Epithelial cell of prostate (primary cell): ENCODE measurements at places on chromosomes 1 and 21.

DNA sequence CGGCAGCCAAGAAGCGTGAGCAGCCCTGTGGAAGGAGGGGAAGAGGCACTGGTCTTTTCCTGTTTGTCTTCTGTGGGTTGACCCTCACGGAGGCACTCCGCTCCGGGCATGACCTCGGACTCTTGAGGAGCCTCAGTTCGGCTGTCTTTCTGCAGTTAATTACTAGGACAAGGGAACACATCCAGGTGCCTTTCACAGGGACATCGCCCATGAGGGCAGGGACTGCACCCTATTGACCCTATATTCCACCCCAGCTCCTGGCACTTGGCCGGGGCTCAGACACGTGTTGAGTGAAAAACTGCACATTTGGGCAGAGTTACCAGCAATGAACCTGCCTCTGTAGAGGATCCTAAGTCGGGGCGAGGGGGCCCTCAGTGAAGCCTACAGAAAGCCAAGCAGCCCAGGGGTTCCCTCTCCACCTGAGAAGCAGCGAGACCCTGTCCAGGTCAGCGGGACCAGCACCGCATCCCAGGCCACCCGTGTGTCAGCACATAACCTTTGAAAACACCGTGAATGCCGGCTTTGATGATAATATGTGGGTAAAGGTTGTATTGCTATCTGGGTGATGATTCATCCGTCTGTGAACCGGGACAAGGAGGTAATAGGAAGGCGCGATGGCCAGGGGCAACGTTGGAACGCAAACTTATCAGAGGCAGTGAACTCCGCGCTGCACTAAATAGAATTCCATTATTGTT, 161.4 kb upstream of the ARHGEF16 start:
- DNase-seq: no peak

GRCh38 chr1:226882631-226883409, 12.4 kb downstream of the PSEN2 start:
- no peak for DNase-seq

GRCh38 chr1:42046761-42047507, 106.3 kb upstream of the GUCA2B start:
- no peak for DNase-seq

DNA sequence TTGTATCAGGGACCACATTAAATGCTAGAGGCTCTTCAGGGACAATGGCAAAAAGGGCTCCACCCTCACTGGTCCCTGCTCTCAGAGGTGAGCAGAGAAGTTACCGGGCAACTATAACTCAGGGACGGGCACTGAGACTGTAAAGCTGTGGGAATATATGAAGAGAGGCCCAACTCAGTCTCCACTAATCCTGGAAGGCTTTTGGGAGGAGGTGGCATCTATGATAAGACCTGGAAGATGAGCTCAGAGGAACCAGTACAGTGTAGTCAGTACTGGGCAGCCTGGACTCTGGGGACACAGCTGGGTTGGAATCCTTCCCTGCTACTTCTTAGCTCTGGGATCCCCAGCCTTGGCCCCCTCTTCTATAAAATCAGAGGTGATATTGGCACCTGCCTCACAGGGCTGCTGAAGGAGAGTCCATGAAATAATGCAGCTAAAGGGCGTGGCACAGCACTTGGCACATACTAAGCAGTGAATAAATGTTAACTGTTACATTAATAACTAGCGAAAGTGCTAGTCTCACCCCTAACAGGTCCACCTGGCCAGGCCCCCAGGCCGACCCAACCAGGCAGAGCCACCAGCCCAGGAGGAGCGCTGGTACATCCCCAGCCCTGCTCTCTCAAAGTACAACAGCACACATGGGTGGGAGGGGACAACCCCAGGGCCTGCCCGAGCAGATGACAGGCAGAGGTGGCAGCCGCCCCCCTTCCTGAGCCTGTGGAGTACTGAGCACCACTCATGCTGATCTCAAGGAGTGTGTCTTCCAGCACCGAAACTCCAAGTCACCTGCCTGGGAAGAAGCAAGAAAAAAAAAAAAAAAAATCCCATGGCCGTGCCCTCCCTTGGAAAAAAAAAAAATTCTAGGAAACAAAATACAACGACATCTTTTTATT, 62.7 kb downstream of the CASZ1 start:
- DNase-seq: no peak

- peak; percentile 54 for DNase-seq
These were observed at the start of the genes EIF3I and TMEM234 for GRCh38 chr1:32221980-32222755. TSS of gene EIF3I (plus strand) at chr1:32222407. CDS start at chr1:32222442, 35 bp downstream. TSS of gene TMEM234 (minus strand) at chr1:32222353. CDS start at chr1:32222322, 31 bp downstream.

GRCh38 chr1:240652549-240652948, 40.6 kb upstream of the GREM2 start:
- DNase-seq: no peak

DNA sequence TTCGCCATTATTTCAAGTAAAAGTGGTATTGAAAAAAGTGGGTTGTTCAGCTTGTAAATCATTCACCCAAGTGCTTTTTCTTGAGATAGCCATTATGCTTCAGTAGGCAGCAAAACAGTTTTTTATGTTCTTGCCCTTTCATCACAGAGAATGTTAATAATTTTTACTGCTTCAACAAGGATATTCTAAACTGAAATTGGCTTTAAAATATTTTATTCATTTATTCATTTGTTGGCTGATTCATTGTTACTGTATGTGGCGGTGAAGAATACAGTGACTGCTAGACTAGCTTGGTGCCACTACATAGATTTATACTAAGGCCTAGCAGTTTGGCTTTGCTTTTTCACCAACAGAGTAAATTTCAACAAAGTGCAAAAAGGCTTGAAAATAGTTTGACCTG, 121.5 kb downstream of the OLFML2B start:
- DNase-seq: no peak

GRCh38 chr1:156675210-156676113, 1.7 kb downstream of the NES start:
- no peak for DNase-seq

GRCh38 chr1:53398091-53398490, 61.1 kb upstream of the DMRTB1 start:
- no peak for DNase-seq

- DNase-seq: no peak
These were observed 11.6 kb upstream of the LMNA start for GRCh38 chr1:156102633-156103511.

DNA sequence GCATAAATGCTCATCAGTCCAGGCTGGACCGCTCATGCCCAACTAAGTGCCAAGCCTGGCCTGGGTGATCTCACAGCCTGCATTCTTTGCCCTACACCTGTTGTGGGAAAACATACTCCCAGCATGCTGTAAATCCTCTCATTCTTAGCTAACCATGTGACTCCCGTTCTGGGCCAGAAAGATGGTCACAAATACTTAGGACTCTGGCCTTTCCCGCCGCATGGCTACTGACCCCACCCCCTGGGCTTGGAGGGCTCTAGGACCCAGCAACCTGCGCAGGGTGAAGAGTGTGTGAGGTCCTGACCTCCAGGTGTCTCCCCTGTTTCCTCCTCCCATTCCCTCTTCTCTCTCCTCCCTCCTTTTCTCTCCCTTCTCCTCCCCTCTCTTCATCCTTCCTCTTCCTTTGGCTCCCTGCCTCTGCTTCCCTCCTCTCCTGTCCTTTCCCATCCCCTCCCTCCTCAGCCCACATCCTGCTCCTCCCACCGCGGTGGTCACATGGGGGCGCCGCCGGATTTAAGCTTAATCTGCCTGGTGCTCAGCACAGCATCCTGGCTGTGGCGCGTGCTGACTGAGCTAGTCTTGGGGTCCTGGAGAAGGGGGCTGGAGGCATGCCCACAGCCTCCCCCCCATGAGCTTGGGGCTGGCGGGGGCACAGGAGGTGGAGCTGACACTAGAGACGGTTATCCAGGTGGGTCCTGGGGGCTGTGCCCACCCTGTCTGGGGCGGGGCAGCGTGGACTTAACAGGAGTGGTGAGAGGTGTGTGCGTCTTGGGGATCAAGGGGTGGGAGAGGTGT, at the start of gene CROCC:
TSS of gene CROCC (plus strand) at position 541 of the 795 bp plus-strand sequence. CDS start at position 629, 88 bp downstream.
- no peak for DNase-seq

- DNase-seq: no peak
These were observed 91.5 kb downstream of the KIF14 start for GRCh38 chr1:200528858-200529606.

GRCh38 chr1:9291914-9292360, 757 bp upstream of the SPSB1 start:
- DNase-seq: no peak

DNA sequence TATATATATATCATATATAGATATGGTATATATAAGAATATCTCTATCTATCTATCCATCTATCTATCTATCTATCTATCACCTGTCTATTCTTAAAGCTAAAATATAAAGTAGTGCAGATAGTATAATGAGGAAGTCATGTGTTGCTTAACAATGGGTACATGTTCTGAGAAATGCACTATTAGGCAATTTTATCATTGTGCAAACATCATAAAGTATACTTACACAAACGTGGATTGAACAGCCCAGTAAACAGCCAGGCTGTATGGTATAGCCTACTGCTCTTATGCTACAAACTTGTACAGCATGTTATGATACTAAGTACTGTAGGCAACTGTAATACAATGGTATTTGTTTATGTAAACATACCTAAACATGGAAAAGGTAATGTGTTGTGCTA, 621.0 kb upstream of the NCAM2 start:
- no peak for DNase-seq

DNA sequence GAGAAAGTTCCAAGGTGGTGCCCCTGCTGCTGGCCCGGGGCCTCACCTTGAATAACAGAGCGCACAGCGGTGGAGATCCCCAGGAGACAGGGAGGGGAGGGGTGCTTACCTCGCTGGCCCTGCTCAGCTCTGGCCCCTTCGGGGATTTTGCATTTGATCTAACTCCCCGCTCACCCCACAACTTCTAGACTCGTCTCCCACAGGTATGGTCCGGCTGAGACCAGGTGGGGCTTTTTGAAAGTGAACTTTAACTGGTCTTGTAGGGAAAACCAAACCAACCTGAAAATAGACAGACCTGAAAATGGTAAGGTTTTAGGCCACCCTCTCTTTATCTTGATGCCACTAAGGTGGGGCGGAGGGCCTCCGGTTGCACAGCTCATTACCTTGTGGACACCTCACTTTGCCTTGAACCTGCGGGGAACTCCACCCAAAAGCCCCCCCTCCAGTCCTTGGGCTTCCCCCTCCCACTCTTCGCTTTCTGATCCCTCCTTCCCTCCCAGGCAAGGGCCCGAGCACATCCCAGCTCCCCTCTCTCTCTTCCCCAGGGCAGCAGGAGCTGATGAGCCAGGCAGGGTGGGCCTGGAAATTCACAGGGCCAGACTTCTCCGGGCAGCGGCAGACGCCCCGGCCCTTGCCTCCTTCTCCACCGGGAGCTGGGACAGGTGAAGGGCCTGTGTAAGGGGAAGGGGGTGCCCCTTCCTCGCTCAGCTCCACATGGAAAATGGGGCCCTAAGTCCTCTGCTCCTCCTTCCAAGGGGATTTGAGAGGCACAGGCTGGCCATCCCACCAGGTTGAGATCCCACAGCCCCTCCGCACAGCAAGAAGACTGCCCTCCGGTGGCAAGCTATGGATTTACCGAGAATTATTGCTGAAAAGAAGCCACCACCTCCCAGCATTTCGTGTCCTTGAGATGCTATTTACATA, 16.1 kb downstream of the TNFRSF8 start:
- DNase-seq: no peak

- peak; percentile 65 for DNase-seq
These were observed 247.6 kb upstream of the SGIP1 start for GRCh38 chr1:66286307-66286706.

DNA sequence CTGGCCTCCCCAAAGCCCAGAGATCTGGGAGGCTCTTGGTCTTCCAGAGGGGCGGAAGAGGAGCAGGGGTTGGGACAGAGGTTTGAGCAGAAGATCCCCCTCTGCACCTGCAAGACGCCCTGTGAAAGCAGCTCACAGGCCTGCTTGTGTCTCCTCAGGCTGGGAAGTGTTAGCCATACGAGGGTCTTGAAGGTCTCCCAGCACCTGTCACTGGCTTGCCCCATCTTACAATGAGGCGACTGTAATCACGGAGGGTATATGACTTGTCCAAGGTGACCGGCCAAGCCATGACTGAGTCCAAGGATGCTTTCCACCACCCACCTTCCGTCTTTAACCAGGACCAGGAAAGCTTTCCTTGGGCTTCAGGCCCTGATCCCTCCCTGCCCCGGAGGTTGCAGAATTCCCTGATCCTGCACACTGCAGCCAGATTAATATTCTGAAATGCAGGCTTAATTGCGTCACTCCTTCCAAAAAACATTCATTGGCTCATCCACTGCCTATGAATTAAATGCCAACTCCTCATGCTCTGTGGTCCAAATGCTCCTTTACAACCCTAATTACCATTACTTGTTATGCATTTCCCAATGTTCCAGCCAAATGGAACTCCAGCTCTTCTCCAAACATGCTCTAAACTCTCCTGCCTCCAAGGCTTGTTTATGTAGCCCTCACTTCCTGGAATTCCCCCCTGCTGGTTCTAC, 64.0 kb downstream of the DDX20 start:
- no peak for DNase-seq

DNA sequence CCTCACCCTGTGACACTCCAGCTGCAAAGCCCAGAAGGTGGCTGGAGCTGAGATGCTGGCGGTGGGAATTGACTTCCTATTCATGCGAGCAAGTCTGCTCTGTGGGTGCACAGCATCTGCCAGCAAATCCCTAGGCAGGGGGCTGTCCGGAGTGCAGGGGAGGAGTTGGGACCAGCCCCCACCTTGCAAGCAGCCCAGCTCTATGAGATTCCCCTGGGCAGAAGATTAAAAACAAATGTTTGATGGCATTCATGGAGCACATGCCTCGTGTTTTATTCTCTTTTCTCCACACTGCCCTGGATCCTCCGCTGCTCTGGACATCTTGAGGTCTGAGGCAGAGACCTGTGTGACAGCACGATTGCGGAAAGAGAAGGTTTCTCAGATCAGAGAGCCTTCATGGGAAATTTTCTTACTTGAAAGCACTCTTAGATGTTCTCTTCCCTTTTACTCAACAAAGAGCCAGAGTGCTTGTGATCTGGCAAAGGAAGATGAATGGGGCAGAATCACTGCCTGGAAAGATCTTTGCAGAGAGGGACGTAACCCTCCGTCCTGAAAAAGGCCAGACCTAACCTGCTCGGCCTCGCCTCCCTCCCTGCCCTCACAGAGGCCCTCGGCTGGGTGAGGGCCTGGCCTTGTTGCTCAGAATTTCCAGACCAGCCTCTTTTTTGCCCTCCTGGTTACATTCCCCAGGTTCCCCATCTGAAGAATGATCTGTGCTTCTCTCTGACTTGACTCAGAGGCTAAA, 597.1 kb downstream of the KIF26B start:
- DNase-seq: no peak

- DNase-seq: no peak
These were observed 10.5 kb downstream of the OTUD3 start for GRCh38 chr1:19892628-19893168.

GRCh38 chr1:75134647-75135572, 722 bp downstream of the LHX8 start:
- DNase-seq: no peak

DNA sequence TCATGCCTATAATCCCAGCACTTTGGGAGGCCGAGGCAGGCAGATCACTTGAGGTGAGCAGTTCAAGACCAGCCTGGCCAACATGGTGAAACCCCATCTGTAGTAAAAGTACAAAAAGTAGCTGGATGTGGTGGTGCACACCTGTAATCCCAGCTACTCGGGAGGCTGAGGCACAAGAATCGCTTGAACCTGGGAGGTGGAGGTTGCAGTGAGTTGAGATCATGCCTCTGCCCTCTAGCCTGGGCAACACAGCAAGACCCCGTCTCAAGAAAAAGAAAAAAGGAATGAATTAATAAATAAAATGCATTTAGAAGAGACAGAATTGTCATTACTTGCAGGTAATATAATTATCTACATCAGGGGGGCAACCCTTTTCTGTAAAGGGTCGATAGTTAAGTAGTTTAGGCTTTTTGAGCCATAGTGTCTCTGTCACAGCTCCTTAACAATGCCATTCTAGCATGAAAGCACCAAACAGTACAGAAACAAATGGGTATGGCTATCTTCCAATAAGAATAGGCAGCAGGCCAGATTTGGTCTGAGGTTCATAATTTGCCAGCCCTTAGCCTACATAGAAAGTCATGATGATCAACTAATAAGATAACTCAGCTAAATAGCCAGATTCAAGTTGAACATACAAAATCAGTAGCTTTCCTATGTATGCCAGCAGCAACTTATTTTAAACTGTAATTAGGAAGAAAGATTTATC, 56.8 kb downstream of the RPRD2 start:
- no peak for DNase-seq
